NCI-H526 treated with DMSO at 0.1 percent for 48 hours (cell line): ENCODE measurements at places on chromosomes 12 and 14.

GRCh38 chr12:79162948-79163347 lies 298.4 kb downstream of the SYT1 start:
- DNase-seq: no peak

DNA sequence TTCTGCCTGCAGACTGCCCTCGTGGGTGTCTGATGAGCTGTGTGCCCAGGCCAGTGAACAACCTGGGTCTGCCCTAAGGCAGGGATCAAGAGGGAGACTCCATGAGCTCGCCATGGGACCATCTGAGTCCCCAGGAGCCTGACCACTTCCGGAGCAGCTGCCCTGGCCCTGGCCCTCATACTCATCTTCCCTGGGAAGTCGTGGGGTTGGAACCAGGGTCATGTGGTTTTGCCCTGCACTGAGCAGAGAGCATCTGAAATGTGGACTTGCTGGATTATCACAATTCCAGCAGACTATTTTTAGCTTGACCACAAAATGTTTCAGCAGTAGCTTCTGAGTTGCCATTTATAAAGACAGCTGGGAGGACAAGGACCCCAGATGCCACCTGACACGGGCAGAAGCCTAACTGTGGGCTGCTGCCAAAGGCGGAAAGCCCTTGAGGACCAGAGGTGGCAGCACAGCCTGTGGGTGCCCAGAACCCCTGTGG lies 6.7 kb downstream of the BTBD6 start:
- DNase-seq: no peak

DNA sequence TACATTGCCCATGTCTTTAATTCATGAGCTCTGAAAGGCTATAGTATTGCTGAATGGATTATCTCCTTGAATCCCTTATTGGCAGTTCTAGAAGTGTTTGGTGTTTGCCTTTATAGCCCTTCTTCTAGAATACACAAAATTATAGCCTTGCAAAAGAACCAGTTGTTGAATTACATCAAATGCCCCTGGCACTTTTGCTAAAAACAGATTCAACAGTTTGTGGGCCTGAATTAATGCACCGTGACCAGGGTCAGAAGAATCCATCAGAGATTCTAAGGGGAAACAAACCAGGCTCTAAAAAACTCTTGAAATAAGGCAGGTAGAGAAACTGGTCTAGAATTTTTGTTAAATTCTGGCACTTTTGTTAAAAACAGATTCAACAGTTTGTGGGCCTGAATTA lies 197.8 kb downstream of the SOX5 start:
- no peak for DNase-seq

- DNase-seq: no peak
These were observed 3.5 kb downstream of the NUP37 start for GRCh38 chr12:102116392-102116791.

DNA sequence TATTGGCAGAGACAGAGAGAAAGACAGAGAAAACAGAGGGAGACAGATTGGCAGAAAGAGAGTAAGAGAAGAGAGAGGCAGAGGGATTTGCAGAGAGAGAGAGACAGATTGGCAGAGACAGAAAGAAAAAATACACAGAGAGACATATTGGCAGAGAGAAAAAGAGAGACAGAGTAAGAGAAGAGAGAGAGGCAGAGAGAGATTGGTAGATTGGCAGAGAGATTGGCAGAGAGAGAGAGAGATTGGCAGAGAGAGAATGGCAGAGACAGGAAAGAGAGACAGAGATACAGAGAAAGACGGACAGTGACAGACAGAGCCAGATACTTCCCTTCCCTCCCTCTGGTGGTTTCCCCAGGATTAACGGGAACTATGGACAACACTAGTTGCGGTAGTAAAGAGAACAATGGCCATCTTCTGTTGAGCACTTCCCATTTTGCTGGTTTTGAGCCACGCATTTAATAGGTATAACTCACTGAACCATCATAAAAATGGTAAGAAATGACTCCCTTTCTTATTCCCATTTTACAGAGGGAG lies 2.6 kb upstream of the NOS1 start:
- DNase-seq: peak; percentile 9

- DNase-seq: peak; percentile 37
These were observed 1.0 kb upstream of the KDM2B start for GRCh38 chr12:121581686-121582429.

- DNase-seq: peak; percentile 76
These were observed 621 bp upstream of the ANAPC7 start for GRCh38 chr12:110403976-110404682.

DNA sequence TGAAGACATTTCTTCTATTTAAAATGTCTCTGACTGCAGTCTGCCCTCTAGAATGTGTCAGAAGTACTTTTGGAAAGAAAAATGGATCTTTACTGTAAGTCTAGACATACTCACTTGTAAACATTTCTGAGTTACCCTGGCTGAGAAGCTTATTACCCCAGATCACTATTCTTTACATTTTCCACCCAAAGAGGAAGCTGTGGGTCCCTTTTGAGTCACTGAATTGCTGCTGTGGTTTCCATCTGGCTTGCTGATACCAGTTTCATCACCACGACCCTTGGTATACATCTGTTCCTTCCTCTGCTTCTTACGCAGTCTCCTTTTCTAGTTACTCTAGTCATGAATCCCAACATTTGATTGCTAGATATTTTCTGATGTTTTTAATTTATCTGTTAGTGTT lies 20.2 kb upstream of the CLEC4D start:
- no peak for DNase-seq

DNA sequence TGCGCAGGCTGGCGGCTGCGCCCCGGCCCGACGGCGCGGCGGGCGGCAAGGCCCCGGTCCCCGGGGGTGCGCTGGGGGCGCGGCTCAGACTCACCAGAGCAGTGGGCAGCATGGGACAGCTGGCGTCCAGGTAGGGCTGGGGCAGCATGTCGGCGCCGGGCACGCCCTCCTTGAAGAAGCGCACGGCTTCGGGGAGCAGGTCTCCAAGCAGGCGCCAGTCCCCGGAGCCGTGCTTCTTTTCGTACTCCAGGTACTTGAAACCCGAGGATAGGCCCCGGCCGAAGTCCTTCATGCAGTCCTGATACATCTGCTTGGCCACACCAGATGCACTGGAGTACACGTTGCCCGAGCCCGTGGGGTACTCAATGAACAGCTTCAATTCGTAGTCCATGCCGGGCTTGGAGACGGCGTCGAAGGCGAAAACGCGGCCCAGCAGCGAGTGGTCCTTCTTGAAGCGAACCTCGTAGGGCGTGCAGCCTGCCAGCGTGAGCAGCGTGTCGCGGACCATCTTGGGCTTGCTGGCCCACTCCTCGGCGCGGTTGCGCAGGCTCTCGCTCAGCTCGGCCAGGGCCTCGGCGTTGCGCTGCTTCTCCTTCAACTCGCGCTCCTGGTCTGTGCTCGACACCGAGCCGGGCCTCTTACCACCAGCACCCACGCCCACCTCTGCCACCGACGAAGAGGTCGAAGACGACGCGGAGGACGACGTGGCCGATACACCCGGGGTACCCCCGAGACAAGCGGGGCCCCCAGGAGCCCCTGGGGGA lies 2.2 kb downstream of the IRF2BPL start:
- peak; percentile 81 for DNase-seq

DNA sequence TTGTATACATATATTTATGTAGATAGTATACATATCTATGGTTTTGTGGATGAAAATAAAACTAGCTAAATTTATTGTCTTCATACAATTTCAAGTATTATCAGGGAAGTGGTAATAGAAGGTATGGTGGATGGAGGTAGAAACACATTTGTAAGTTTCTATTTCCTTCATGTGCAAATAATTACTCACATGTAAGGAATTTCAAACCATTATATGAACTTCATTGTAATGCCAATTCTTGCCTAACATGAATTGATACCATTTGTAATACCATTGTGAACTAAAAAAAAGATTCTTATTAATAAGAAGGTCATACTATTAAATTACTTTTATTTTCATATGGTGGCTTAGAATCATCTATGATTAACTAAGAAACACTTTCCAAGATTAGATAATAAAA lies 20.1 kb upstream of the PPFIA2 start:
- DNase-seq: no peak

- no peak for DNase-seq
These were observed 89.7 kb downstream of the NRXN3 start for GRCh38 chr14:78259831-78260230.

GRCh38 chr14:56180754-56181542 lies 62.7 kb downstream of the PELI2 start:
- no peak for DNase-seq

GRCh38 chr12:98896938-98897337 lies 251.8 kb downstream of the APAF1 start:
- no peak for DNase-seq

DNA sequence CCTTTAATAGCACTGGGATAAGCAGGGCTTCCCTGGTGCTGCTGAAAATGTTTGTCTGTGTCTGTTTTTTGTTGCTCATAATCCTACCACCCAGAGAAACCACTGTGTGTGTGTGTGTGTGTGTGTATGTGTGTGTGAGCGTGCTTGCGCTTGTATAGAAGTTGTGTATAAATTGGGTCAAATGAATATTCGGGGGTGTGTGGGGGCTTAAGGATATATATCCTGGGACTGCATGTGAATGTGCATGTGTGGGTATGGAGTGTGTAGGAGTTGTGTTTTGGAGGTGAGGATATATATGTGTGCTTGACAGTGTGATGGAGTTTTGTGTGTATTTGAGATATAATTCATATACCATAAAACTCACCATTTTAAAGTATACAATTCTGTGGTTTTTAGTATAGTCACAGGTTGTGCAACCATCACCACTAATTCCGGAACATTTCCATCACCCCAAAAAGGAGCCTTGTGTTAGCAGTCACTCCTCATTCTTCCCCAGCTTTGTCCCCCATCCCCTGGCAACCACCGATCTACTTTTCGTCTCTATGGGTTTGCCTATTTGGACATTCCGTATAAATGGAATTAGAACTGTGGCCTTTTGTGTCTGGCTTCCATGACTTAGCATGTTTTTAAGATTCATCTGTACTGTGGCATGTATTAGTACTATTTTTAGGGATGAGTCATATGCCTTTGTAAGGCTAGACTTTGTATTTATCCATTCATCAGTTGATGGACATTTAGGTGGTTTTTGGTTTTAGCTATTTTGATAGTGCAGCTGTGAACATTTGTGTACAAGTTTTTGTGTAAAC lies 25.6 kb downstream of the TCTN1 start:
- DNase-seq: no peak

DNA sequence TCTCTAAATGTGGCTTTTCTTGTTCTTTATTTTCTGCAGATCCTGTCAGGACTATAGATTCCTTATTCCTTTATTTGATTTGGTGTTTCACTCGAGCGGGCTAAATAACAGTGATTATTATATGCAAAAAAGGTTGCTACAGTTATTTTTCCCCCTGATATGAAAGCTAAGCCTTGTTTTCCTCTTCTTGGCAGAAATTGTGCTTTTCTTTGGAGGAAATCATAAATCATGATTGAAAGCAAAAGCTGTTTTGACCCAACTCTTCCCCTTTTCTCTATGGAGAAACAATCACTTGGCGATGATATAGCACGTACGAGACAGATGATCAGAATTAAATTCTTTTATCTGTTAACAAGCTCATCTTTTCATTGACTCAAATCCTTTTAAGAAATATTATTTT lies 31.4 kb downstream of the PPFIBP1 start:
- no peak for DNase-seq

GRCh38 chr12:4984344-4984743 lies 59.3 kb upstream of the KCNA5 start:
- no peak for DNase-seq

DNA sequence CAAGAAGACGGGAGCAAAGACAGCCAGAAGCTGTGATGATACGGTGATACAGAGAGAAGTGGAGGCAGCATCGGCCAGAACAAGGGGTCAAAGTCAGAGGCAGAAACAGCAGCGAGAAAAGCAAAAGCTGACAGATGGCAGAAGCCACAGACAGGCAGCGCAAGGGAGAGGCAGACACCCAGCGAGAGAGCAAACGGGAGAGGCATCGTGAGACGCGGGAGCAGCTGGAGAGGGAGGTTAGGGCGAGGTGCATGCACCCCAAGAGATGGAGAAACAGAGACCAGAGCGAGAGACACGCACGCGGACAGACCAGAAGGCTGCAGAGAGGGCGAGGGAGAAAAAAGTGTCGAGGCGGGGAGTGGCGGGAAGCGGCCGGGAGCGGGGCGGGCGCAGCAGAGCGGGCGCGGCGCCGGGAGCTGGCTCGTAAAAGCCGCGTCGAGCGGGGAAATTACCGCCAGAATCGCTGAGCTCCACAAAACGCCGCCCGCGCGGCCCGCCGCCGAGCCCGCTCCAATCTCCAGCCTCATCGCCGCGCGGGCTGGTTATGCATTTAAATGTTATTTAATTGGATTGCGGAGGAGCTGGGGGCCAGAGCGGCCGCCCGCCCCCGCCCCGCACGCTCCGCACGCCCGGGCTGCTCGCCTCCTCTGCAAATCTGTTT lies 15.6 kb downstream of the SMUG1 start:
- DNase-seq: peak; percentile 51

- no peak for DNase-seq
These were observed 25.1 kb downstream of the NCOR2 start for GRCh38 chr12:124542021-124542949.

GRCh38 chr14:35247777-35248475 lies 44.3 kb upstream of the PSMA6 start:
- DNase-seq: no peak

DNA sequence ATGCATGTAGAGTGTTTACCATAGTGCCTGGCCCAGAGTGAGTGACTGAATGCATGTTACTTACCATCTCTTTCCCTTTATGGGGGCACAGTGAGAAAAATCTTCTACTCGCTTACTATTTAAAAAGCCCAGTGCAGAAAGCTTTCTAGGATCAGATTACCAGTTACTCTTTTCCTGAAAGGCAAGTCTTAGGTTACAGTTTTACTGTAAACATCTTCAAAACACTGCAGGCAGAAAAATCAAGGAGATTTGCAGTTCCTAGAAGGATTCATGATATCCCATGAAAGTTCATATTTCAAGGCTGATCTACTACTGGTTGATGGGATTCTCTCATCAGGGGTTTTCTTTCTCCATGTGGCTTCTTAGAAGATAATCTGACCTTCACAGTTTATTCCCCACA lies 29.3 kb upstream of the DAAM1 start:
- no peak for DNase-seq

DNA sequence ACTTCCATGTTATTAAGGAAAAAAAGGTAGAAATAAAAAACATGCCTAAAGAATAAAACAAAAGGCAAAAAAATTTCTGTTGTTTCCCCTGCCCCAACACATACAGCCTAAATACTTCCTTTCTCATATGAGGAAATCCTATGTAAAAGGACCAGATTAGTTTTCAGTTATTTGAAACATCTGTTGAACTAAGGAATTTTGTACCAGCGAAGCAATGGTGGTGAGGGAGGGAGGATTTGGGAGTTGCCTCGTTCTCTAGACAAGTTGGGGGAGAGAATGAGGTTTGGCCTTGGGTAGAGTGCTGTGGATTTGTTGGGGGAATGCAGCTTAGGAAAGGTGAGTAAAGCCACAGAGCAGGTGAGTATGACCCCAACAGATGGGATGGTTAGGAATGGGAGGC lies 141.5 kb upstream of the RFLNA start:
- no peak for DNase-seq

- no peak for DNase-seq
These were observed 149.2 kb upstream of the SYT10 start for GRCh38 chr12:33588725-33589405.

DNA sequence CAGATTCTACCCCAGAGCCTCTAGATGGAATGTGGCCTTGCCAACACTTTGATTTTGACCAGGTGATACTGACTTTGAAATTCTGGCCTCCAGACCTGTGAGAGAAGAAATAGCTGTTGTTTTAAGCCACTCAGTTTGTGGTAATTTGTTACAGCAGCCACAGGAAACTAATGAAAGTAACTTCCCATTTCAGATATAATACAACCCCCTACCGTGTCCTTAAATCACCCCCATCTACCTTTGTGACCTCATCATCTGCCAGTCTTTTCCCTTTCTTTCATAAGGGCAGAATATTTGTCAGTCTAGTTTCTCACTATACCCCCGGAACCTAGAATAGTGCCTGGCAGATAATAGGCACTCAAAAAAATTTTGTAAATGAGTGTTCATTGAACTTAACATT lies 39.6 kb downstream of the PPP4R4 start:
- DNase-seq: no peak
